ENCODE measurements at places on chromosomes 7 and 10.

DNA sequence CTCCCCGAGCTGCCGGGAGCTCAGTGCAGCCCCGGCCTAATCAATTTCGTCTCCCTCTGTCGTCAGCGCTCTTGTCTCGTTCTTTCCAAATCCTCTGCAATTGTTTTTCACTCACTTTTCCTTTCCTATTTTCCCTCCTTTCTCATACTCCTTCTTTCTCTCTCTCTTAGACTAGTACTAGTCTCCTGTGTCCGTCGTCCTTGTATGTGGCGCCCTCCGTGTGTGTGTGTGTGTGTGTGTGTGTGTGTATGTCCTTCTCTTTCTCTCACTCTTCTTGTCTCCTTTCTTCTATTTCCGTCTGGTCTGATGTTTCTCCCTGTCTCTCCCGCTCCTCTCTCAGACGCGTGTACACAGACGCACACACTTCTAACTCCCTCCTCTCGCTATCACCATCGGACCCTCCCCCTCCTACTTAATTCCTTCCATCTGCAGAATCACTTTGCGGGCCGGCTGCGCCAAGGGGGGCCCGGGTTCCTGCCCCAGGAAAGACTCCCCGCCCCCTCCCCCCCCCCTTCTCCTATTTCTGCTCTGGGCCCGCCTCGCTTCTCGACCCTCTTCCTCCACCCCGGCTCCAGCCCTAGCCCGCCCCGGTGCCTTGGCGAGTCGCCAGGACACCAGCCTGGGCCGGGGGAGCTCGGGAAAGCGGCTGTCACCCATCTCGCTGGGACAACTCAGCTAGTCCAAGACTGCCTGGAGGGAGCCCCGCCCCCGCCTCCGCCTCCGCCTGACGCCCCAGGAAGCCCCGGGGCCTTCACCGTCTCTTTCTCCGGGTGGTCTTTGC lies 743 bp upstream of the ZCCHC24 start:
- DNase-seq, result peak; percentile 26

GRCh38 chr7:128303643-128304042 lies 40.1 kb downstream of the RBM28 start:
- DNase-seq, result no peak

DNA sequence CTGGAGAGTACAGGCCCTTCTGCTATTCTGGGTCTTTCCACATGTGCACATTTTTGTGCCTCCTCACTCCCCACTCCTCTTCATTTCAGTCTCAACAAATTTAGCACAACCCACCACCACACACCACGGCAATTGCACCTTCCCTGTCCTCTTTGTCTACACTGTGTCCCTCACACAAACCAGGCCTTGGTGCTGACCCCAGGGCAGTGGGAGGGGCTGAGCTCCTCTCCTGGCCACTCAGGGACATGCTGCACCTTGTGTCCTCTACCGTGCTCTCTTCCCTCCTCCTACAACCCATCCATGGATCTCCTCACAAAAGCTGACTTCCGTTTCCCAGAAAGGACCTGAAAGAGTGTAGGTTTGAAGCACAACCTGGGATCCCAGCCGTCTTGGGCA lies 90.9 kb upstream of the IKZF1 start:
- no peak for DNase-seq

DNA sequence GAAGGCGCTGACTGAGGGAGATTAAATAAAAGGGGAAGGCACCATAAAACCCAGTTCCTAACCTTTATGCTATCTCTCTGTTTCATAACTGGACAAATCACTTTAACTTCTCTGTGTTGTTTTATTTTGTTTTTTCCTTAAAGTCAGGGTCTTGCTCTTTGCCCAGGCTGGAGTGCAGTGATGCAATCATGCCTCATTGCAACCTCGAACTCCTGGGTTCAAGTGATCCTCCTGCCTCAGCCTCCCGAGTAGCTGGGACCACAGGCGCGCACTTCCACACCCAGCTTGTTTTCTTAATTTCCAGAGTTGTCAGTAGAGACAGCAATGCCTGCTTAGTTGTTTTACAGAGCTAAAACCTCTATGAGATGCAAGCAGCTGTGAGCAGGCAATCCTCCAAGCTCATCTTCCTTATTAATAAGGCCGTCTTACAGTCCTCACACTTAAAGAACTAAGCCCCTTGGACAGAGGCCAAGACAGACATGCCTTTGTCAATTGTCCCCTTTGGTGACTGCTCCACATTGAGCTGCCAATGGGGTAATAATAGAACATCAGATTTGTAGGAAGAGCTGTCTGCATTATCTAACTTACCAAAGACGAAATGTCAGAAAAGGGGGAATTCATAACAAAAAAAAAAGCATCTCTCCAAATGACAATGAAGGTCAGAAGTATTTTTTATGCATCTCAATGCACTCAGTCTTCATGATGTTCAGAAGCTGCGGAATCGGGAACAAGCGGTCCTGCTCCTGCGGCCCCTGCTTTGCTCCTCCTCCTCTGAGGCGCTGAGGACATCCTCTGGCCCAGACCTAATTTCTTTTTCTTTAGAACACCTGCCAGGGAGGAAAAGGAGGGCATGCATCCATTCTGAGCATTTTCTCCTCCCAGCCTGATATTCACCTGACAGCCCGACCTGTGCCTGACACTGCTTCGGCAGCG lies 62.7 kb upstream of the RNF32 start:
- DNase-seq, result no peak

- no peak for DNase-seq
Observed at GRCh38 chr7:51577390-51577789, 260.8 kb upstream of the COBL start.

GRCh38 chr7:34780546-34780945 lies 122.5 kb downstream of the NPSR1 start:
- no peak for DNase-seq

- no peak for DNase-seq
Observed at GRCh38 chr10:122258136-122259074, 12.7 kb upstream of the BTBD16 start.

DNA sequence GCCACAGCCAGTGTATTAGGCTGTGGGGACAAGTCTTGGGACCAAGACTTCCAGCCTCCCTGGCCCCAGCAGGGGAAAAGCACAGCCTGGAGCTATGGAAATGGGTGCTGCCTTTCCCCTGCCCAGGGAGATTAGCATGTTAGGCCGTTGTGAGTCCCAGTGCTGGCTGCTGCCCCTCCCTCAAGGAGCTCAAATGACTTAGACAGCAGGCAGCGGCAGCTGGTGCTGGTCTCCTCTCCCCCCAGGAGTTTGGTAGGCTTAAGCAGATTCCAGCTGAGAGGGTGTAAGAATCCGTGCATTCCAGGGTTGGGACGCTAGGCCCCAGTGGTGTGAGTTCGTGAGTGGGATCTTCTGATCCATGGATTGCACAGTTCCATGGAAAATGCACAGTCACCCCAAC lies 301.5 kb upstream of the PHF14 start:
- DNase-seq, result no peak
